ENCODE measurements at places on chromosomes 16 and 17.

DNA sequence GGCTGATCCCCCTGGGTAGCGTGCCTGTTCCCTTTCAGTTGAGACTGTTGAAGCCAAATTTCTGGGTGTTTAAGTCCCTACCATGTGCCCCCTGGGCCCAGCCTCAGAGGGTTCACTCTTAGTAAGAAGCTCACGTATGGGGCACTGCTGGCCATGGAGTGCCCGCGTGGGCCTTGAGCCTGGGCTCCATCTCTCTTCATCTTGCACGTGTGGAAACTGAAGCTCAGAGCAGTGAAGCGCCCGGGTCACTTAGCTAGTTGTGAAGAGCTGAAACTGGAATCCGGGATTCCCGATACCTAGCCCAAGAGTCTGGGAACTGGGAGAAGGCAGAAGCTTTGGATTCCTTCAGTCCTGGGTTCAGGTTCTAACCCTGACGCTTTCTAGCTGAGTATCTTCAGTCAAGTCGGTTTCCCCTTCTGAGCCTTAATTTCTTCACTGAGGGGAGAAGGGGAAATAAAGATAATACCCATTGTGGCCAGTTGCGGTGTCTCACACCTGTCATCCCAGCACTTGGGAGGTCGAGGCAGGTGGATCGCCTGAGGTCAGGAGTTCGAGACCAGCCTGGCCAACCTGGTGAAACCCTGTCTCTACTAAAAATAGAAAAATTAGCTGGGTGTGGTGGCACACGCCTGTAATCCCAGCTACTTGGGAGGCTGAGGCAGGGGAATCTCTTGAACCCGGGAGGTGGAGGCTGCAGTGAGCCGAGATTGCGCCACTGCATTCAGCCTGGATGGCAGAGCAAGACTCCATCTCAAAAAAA is 103.9 kb downstream of the OR1D5 start:
- DNase-seq, result peak; percentile 51
- H3K27me3 ChIP-seq, result no peaks in the 10 kb centered on the region
- H3K4me3 ChIP-seq, result no peak overlapping the region
- no peaks in the 10 kb centered on the region for H3K36me3 ChIP-seq
- no peaks in the 10 kb centered on the region for H3K4me1 ChIP-seq
- no peak overlapping the region for H3K27ac ChIP-seq

GRCh38 chr17:6558932-6559752 is 2.8 kb upstream of the PITPNM3 start:
- DNase-seq, result peak; percentile 40
- H3K4me3 ChIP-seq, result no peak overlapping the region
- peaks cover 23% of the 10 kb centered on the region for H3K4me1 ChIP-seq
- H3K36me3 ChIP-seq, result no peaks in the 10 kb centered on the region

DNA sequence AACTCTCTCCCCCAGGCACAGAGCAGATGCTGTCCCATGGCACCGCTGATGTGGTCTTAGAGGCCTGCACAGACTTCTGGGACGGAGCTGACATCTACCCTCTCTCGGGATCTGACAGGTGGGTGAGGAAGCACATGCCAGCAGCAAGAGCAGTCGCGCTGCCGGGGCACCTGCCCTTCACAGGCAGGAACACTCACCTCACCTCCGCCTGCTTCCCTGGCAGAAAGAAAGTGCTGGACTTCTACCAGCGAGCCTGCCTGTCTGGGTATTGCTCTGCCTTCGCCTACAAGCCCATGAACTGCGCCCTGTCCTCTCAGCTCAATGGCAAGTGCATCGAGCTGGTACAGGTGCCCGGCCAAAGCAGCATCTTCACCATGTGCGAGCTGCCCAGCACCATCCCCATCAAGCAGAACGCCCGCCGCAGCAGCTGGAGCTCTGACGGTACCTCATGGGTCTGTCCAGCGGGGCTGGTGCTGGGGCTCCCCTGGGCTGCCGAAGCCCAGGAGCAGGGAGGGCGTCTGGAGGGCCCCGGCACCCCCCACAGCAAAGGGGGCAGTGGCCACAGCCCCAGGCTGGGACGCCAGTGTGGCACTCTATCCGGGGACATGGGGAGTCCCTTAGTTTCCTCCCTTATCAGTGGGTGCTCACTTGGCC is 21.7 kb downstream of the CASKIN2 start:
- no peak for DNase-seq
- no peak overlapping the region for H3K27ac ChIP-seq
- peaks cover 12% of the 10 kb centered on the region for H3K4me1 ChIP-seq
- H3K27me3 ChIP-seq, result no peaks in the 10 kb centered on the region
- peaks cover 53% of the 10 kb centered on the region for H3K36me3 ChIP-seq
- H3K4me3 ChIP-seq, result no peak overlapping the region

- no peaks in the 10 kb centered on the region for H3K27me3 ChIP-seq
- no peak for DNase-seq
- no peak overlapping the region for H3K27ac ChIP-seq
Observed at GRCh38 chr17:66691644-66692420, 143.1 kb upstream of the CACNG5 start.

Measured in upper lobe of right lung (tissue), 1 donor.